Muscle of arm (tissue), 14 donors: ENCODE measurements at places on chromosomes 7 and 10. TPM values are rescaled to one million over a fixed set of nuclear protein-coding genes. Genes with fewer than 3 reads are reported as not detected.

NUTM2E gene
- not detected for polyA plus RNA-seq

C10orf62 gene
- 0.18 TPM for polyA plus RNA-seq

CUBN gene
- 9.5 TPM for polyA plus RNA-seq

LRRTM3 gene
- 2.8 TPM for polyA plus RNA-seq

PTF1A gene
- not detected for polyA plus RNA-seq

GCC1 gene
- 7.7 TPM for polyA plus RNA-seq

ZC3HAV1L gene
- polyA plus RNA-seq, result 20.6 TPM

OR6V1 gene
- polyA plus RNA-seq, result not detected

SLC39A12 gene
- not detected for polyA plus RNA-seq

TUBB8 gene
- not detected for polyA plus RNA-seq

ERVW-1 gene
- 0.90 TPM for polyA plus RNA-seq

KAZALD1 gene
- 24.3 TPM for polyA plus RNA-seq

CFAP58 gene
- polyA plus RNA-seq, result 0.32 TPM

NPSR1 gene
- polyA plus RNA-seq, result 0.99 TPM

TPK1 gene
- polyA plus RNA-seq, result 3.4 TPM

CPA1 gene
- polyA plus RNA-seq, result 6.6 TPM

- DNase-seq, result no peak
Measured at GRCh38 chr10:2011106-2011716, 273.9 kb upstream of the ADARB2 start.

DNA sequence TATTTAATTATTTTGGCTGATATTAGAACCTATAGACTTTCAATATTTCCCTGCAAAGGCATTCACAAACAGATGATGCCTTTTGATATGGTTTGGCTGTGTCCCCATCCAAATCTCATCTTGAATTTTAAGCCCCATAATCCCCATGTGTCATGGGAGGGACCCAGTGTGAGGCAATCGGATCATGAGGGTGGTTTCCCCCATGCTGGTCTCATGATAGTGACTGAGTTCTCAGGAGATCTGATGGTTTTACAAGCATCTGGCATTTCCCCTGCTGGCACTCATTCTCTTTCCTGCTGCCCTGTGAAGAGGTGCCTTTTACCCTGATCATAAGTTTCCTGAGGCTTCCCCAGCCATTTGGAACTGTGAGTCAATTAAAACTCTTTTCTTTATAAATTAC, 9.3 kb upstream of the PNLIPRP3 start:
- no peak for DNase-seq

GRCh38 chr10:43399320-43400310, 9.4 kb downstream of the HNRNPF start:
- no peak for DNase-seq

DNA sequence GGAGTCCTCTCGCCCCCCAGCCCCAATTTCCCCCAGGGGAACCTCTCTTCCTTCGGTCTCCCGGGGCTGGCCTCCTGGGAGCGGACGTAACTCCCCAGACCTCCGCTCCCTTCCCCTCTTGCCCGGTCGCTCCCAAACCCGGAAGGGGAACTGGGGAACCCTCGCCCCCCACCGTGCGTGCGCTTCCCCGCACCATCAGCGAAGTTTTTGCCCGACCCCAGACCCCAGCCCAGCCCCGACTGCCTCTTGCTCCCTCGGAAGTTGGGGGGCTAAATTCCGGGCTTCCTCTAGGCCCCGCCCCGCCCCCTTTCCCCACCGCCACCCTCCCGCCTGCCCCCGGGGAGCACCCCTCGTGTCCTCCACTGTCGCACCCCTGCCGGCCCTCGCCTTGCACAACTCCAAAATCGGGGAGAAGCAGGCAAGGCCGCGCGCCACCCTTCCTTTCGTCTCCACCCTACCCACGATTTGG, 436 bp downstream of the GNB2 start:
- no peak for DNase-seq

DNA sequence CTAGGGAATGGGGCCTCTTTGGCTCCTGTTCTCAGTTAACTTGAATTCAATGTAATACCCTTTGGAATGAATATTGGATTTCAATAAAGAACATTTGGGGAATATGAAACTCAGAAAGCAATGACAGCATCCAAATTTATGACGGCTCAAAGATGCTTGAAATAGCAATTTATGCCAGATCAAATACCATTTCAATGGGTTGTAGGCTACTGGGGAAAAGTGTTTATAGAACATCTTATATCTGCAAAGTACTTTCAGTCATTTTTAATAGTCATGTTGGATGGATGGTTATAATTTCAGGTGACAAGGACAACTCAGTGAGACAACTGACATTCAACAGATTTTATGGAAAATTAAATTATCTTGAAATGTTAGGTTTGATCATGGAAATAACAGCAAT, 772.7 kb downstream of the PHTF2 start:
- DNase-seq, result no peak

DNA sequence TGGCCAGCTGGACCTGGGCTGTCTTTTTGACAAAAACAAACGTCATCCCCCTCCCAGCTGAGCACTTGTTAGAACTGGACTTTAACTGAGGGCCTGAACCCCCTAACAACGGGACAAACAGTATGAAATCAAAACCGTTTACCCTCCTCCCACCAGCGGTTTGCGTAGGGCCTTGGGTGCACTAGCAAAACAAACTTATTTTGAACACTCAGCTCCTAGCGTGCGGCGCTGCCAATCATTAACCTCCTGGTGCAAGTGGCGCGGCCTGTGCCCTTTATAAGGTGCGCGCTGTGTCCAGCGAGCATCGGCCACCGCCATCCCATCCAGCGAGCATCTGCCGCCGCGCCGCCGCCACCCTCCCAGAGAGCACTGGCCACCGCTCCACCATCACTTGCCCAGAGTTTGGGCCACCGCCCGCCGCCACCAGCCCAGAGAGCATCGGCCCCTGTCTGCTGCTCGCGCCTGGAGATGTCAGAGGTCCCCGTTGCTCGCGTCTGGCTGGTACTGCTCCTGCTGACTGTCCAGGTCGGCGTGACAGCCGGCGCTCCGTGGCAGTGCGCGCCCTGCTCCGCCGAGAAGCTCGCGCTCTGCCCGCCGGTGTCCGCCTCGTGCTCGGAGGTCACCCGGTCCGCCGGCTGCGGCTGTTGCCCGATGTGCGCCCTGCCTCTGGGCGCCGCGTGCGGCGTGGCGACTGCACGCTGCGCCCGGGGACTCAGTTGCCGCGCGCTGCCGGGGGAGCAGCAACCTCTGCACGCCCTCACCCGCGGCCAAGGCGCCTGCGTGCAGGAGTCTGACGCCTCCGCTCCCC, at the start of gene IGFBP1:
Gene IGFBP1 (plus strand): TSS at position 304 of the 808 bp plus-strand sequence. CDS start 165 bp downstream, at position 469.
- no peak for DNase-seq

GRCh38 chr7:40847921-40848320, 713.1 kb downstream of the SUGCT start:
- no peak for DNase-seq

GRCh38 chr10:1227510-1228402, 171.6 kb downstream of the WDR37 start:
- DNase-seq, result no peak

GRCh38 chr7:73577627-73578341, 595 bp downstream of the TBL2 start:
- DNase-seq, result peak; percentile 38

DNA sequence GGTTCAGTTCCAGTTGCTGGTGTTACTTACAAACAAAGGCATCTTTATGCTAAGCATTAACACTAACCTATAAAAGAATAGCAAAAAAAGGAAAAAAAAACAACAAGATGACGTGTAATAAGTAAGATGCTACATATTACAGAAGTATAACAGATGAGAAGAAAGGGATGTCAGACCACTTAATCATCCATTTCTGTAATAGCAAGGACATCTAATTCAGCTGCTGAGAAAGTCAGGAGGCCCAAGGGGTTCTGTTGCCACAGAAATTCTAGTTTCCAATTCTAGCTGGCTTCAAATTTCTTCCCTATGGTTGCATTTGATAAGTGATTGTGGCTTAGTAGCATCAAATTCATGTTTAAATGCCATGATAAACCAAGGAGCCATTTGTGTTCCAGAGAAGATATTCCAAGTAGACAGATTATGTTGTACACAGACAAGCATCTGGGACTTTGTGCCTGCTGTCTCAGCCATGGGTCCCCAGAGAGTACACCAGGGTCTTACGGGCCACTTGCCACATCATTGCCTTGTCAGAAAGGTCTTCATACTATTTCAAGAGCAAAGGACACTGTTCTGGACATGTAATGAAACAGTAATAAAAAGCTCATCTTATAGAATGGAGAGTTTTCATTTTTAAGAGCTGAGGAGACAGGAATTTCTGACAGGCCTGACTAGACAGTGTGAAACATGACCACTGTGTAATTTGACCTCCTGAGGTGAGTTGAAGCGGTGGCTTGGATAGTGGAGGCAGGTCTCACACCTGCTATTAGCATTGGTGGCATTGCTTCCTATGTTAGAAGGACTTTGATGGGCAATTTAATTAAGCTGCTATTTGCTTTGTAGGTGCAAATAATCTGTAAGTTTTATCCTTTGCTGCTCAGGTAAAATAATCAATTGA, 4.2 kb upstream of the ASB4 start:
- no peak for DNase-seq

DNA sequence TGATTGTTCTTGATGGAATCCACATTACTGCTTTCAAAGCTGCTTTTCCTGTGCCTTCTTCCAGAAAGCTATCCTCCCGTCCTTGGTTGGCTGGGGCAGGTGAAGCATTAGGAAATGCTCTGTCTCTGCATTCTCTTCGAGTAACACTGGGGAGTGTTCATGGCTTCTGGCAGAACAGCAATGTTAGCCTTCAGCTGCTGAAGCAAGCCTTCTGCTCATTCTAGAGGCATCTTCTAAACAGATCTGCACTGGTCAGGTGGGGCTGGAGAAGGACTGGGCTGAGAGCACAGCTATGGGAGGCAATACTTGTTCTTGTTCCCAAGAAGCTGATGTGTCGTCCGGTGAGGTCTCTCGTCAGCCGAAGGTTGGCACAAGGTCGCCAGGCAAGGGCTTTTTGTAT, 80.6 kb downstream of the MGMT start:
- DNase-seq, result no peak

DNA sequence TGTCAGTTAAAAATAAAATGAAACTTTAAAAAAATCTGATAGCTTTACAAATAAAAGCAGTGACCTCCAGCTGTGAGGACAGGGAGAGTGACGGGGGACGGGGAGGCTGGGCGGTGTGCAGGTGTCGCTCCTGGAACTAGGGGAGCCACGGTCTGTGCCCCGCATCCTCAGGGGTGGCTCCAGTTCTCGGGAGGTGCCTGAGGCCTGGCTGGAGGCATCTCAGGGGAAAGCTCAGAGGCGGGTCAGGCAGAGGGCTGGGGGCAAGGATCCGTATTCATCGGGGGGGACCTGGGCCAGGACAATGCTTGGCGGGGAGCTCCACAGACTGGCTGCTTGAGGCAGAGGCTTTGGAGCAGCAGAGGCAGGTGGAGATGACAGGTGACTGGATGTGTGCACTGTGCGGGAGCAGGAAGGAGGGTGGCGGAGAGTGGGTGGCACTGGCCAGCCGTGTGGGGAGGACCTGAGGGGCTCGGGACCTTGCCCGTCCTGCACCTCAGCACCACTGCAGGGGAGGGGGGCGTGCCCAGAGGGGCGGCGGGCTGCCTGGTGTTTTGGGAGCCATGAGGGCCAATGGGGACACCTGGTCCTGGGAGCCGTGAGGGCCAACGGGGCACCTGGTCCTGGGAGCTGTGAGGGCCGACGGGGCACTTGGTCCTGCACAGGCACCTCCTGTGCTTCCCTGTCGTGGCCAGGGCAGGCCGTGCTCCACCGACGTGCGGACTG, 13.2 kb downstream of the PWWP2B start:
- DNase-seq, result no peak

GRCh38 chr7:24283897-24284698, at the start of gene NPY:
Gene NPY, plus strand, starts transcription at chr7:24284190. Its CDS starts 1,051 bp downstream, at chr7:24285241.
- no peak for DNase-seq

GRCh38 chr7:144527051-144527471, 123.6 kb upstream of the NOBOX start:
- no peak for DNase-seq

DNA sequence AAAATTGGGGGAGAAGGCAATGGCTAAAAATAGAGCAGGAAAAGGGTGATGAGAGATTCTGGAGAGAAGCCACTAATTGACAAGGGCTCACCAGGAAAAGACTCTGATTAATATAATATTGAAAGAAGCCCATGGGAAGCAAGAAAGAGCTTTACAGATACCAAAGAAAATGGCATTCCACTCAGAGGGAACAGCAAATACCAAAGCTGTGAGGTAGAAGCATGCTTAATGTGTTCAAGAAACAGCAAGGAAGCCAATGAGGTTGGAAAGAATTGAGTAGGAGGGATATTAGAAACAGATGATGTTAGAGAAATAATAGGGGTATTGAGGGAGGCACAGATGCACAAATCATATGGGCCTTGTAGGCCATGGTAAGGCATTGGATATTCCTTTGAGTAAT, 130.1 kb downstream of the MYO3A start:
- no peak for DNase-seq
